Stimulated activated CD8-positive, alpha-beta memory T cell treated with anti-CD3 and anti-CD28 coated beads, Interleukin-12 subunit alpha, Interleukin-12 subunit beta, amount 100 ng/mL, for 4 hours (primary cell): ENCODE measurements at places on chromosomes 5 and 9.

GRCh38 chr9:78792745-78793144 lies 495.8 kb downstream of the PSAT1 start:
- DNase-seq: no peak

- no peak for DNase-seq
Measured at GRCh38 chr9:68795411-68795810, 90.4 kb downstream of the PIP5K1B start.

DNA sequence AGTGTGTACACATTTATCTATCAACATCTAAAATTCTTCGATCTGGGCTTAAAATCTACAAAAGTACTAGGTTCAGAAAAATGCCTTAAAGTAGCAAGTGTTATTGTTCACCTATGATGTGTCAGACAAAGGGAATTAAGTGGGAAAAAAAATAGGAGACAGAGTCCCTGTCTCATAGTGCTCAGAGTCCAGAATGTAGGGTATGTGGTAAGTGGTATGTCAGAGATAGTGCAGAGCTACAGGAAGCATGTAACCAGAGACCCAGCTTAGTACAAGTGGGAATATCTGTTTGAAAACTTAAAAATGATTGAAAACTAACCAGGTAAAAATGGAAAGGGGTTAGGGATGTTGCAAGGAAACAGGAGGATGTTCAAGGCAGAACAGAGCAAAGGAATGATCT lies 482.8 kb downstream of the ELAVL2 start:
- DNase-seq: no peak

DNA sequence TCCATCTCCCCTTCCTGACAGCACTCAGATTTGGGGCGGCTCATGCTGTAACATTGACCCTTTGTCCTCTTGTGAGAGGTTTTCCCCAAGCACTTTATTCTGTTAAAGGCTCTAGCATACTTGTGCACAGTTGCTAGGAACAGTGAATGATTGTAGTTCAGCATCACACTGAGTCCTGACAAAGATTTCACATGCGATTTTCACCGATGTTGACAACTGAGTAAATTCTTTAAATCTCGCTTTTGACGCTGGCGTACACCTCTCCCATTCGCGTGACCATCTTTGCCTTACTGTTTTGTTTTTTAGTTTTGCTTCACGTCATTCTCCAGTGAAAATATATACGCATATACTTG lies 780 bp downstream of the CDC37L1 start:
- DNase-seq: no peak

GRCh38 chr9:93585259-93585658 lies 8.9 kb downstream of the PHF2 start:
- DNase-seq: no peak

GRCh38 chr5:150783422-150783928 lies 4.9 kb downstream of the SMIM3 start:
- peak; percentile 30 for DNase-seq

DNA sequence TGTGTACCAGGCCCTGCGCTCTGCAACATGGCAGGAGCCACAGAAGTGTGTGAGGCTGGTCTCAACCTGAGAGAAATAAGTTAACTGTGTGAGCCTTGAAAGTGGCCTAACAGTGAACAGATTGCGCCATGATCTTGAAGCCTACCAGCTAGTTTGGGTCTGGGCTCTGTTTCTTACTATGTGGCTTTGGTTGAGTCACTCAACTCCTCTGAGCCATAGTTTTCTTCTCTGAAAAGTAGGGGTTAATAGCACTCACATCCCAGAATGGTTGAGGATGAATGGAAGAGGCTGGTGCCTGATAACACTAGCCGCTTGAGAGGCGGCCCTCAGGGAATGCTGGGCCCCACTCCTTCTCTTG lies 121.5 kb downstream of the RGS3 start:
- DNase-seq: no peak

DNA sequence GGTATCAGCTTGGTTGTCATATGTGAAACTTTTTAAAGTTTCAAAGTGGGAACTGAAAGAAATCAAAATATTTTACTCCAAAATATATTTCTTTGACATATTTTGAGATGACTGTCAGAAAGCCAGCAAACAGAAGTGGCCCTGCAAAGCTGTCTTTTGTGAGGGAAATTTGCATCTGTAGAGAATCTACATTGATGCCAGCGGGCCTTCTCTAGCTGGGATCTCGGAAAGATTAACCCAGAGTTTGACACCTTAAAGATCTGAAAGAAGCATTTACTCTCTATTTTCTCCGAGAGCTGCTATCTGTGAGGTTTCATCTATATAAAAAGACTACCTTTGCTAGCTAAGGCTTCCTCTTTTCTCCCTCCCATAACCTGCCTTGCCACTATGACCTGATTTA lies 303.6 kb downstream of the FBXL17 start:
- DNase-seq: no peak

DNA sequence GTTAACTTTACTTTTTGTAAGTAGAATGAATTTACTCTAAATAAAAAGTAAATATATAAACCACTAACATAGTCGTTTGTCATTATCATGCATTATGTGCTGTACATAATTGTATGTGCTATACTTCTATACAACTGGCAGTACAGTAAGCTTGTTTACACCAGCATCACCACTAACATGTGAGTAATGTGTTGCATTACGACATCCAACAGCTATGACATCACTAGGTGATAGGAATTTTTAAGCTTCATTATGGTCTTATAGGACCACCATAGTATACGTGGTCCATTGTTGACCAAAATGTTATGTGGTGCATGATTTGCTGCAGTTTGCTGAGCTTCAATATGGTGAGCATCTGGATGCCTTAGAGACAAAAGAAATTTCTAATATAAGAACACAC lies 819.1 kb upstream of the GRAMD2B start:
- DNase-seq: no peak

DNA sequence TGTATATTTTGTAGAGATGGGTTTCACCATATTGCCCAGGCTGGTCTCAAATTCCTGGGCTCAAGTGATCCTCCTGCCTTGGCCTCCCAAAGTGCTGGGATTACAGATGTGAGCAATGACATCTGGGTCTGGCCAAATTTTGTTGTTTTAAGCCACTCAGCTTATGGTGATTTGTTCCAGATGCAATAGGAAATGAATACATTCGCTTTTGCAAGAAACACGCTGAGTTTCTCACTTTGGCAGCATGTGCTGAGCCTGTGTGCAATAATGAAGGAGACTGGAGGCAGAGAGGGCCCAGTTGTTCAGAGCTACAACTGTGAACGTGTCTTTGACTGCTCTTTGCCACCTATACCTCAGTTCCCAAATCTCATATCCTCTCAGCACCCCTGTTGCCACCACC lies 56.4 kb downstream of the KIF4B start:
- no peak for DNase-seq

DNA sequence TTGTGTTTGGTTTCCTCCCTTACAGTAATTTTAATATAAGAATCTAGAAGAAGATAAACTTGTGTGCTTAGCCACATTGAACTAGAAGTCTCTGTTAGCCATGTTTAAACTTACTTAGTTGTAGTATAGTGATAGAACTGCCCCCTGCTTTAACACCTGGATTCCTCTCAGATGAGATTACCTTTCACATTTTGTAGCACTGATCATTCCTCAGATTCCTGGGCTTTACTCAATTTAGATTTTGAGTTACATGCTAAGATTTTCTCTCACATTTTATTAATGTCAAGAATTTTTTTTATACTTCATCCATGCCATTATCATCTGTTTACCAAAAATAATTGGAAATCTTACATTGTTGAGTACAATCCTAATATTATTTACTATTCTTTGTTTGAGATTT lies 70.5 kb downstream of the GPBP1 start:
- DNase-seq: no peak

DNA sequence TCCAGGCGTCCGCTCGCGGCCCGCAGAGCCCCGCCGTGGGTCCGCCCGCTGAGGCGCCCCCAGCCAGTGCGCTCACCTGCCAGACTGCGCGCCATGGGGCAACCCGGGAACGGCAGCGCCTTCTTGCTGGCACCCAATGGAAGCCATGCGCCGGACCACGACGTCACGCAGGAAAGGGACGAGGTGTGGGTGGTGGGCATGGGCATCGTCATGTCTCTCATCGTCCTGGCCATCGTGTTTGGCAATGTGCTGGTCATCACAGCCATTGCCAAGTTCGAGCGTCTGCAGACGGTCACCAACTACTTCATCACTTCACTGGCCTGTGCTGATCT lies 294 bp downstream of the ADRB2 start:
- no peak for DNase-seq

- DNase-seq: peak; percentile 45
Measured at GRCh38 chr9:33466565-33467495, 6.9 kb downstream of the NOL6 start.

GRCh38 chr9:84697509-84698114 lies 28.1 kb downstream of the NTRK2 start:
- no peak for DNase-seq

GRCh38 chr5:134439210-134439654 lies 27.6 kb upstream of the CDKN2AIPNL start:
- DNase-seq: no peak

DNA sequence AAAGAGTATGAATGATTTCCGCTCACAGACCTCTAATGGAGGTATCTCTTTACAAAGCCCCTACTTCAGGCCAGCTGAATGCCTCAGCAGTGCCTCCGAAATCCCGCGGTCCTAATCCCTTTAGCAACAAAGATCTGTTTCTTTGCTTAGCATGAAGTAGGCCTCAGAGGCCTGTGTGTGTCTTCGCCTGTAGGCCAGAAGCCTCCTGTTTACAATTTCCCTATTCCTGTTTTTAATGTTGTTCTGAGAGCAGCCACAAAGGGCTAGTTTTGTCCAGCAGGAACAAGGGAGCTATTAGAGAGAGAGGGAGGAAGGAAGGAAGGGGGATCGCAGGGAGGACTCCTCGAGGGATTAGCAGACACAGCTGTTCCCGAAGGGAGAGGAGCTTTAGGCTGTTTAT lies 166.4 kb upstream of the SPRY4 start:
- no peak for DNase-seq

DNA sequence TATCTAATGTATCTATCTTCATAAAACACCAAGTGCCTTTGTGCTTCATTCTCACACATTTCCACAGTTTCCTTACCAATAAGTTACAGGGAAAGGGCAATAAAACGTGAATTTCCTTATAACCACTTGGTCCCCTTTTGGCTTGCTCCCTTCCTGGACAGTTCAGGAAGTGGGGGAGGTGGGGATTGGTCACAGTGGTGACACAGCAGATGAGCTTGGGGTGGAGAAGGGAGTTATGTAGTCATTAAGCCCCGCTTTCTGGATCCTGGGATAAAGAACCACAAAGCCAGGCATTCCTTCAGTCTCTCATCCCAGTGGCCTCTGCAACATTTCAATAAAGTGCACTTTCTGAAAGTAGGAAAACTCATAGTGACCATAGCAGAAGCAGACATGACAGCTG lies 47.1 kb upstream of the FYB1 start:
- no peak for DNase-seq

DNA sequence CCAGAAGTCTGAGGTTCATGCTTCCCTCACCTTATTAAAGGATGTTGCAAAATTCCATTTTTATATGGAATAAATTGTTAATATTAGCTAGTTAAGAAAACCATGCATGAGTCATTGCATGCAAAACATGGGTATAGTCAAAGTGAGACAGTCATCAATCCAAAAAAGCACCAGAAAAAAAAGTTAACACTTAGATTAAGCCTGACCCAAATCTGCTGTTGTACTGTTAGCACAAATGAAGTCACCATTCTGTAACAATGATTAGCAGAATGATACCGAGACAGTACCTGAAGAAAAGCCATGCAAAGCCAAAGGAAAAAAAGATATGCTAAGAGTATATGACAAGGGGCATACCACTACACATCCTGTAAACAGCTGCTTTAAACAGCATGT lies 49.5 kb downstream of the PKD2L2 start:
- DNase-seq: no peak

GRCh38 chr5:104372376-104372775 lies 809.8 kb upstream of the NUDT12 start:
- DNase-seq: no peak

- no peak for DNase-seq
Measured at GRCh38 chr5:9920697-9921096, 290.5 kb upstream of the TAS2R1 start.

GRCh38 chr9:99385215-99385614 lies 163.1 kb downstream of the SEC61B start:
- no peak for DNase-seq

GRCh38 chr9:108756746-108757490 lies 98.9 kb downstream of the ACTL7B start:
- no peak for DNase-seq

- no peak for DNase-seq
Measured at GRCh38 chr9:35681341-35682002, 7.7 kb downstream of the CA9 start.

GRCh38 chr5:2699231-2699630 lies 52.2 kb downstream of the IRX2 start:
- no peak for DNase-seq

- no peak for DNase-seq
Measured at GRCh38 chr5:93208141-93208751, 372.8 kb downstream of the NR2F1-AS1 start.

- no peak for DNase-seq
Measured at GRCh38 chr9:121807823-121808278, 156.4 kb downstream of the DAB2IP start.

- no peak for DNase-seq
Measured at GRCh38 chr9:27527702-27528075, 1.9 kb downstream of the MOB3B start.

GRCh38 chr5:54063817-54064216 lies 246.6 kb downstream of the ARL15 start:
- no peak for DNase-seq

GRCh38 chr5:53545744-53546143 lies 14.7 kb upstream of the NDUFS4 start:
- no peak for DNase-seq

GRCh38 chr5:145938776-145939539 lies 2.6 kb downstream of the SH3RF2 start:
- DNase-seq: no peak

GRCh38 chr5:137071931-137072330 lies 427.2 kb downstream of the SPOCK1 start:
- DNase-seq: no peak

- DNase-seq: no peak
Measured at GRCh38 chr9:24817756-24818155, 272.1 kb upstream of the IZUMO3 start.

DNA sequence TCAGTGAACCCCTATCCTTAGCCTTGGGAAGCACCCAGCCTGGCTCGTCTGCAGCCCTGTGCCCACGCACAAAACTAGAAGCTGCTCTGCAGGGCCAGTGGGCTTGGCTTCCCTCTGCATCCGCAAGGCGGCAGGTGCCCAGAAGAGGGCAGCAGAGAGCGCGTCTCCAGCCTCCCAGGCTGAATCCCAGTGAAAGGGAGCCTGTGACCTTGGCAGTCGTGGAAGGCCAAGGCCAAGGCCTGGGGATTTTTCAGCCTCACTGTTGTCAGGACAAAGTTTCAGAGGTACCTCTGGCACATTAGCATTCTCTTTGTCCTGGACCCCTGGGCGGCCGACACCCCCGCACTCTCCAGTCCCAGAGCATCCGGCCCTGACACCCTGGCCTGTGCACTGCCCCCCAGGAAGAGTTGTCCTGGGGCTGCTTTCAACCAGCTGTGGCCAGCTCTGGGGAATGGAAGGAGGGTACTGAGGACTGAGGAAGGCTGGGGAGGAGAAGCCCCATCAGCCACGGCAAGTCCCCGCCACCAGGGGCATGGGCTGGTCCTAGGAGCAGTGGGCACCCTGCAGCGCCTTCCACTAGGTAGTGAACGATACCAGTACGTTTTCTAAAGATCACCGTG lies 63.6 kb upstream of the IL17B start:
- peak; percentile 41 for DNase-seq
